ENCODE measurements at places on chromosomes 4 and X. TPM values are rescaled to one million over a fixed set of nuclear protein-coding genes. Genes with fewer than 3 reads are reported as not detected.

The P2RY8 gene
- 1.4 TPM for total RNA-seq

The UGT8 gene
- total RNA-seq, result 2.1 TPM

The CXorf66 gene
- total RNA-seq, result not detected

The MAGEA11 gene
- 0.77 TPM for total RNA-seq

The HSFX4 gene
- total RNA-seq, result not detected

The GAGE12J gene
- not detected for total RNA-seq

The GPR143 gene
- 11.9 TPM for total RNA-seq

The SPANXA2 gene
- not detected for total RNA-seq

The WAS gene
- total RNA-seq, result 3.5 TPM

The VSIG1 gene
- 0.33 TPM for total RNA-seq

The CFAP99 gene
- not detected for total RNA-seq

The ZNF185 gene
- 14.3 TPM for total RNA-seq

The PASD1 gene
- not detected for total RNA-seq

The SPATA4 gene
- total RNA-seq, result 0.93 TPM

The SMIM43 gene
- 3.2 TPM for total RNA-seq

The CYLC1 gene
- not detected for total RNA-seq

Data from camera-type eye (tissue), 1 donor.